ENCODE measurements at places on chromosomes 7 and 10. TPM values are rescaled to one million over a fixed set of nuclear protein-coding genes. Genes with fewer than 3 reads are reported as not detected.
A peak's percentile ranks its signal among the peaks of the same experiment; 100 is the strongest.

ZNF32 gene
- 45.1 TPM for total RNA-seq

DNA sequence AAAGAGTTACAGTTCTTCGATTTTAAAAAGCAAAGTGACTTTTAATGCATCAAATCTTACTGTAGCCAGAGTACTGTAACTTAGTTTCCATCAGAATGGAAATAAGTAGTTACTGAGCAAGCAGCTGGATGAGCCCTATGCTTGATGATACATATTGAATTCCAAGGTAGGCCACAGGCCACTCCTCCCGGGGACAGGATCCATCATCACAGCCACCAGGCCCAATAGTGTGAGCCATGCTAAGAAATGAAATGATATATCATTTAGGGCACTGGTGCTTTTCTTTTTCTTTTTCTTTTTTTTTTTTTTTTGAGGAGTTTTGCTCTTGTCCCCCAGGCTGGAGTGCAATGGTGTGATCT, 42.9 kb upstream of the TOMM7 start:
- no peak for DNase-seq

DNA sequence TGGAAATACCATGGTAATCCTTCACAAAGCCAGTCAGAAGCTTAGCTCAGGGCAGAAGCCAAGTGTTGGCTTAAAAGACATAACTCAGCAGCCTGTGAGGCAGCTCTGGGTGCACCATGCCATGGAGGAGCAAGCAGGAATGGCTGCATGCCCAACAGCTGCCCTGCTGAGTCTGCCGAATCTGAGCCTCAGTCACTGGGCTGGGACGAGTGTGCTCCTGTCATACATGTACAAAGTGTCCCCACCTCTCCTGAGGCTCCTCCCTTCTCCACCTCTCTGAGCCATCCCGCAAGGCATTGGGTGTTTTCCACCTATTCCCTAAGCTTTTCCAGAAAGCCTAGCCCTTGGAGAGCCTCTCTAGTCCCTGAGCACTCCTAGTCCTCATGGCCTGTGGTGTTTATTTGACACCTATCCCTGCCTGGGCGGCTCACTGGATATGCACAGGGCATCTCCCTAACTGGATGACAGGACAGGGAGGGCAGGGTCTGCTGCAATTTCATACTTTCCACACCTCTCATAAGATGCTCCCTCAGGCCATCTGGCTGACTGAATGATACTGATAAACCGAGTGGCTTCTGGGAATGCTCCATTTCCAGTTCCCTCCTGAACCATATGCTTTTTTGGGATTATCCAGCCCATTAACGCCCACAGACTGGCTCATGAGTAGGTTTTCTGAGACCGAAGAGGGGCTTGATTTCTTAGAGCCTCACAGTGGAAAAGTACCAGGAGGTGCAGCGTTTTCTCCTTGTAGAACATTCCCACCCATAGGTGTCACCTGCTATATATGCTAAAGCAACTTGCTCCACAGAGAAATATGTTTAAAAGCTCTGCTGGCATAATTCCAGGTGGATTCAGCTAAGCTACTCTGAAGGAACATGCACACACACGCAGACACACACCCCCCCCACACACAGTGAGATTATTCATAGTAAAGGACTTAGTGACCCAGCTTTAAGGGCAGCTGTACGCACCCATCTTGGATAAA, 199.3 kb downstream of the SNX10 start:
- DNase-seq = no peak

CFAP58 gene
- total RNA-seq = 3.5 TPM

NPVF gene
- not detected for total RNA-seq

DNA sequence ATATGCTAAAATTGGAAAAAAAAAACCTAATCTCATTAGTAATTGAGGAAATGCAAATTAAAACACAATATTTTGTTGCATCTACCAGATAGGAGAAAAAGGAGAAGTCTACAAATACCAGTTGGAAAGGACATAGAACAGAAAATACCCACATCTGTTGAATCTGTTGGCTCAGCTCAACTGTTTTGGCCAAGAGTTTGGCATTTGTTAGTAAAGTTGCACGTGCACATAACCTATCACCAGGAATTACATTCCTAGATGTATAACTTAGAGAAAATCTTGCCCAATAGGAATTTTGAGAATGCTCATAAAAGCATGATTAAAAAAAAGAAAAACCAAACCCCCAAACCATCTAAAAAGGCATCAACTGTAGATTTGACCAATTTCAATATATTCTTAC, 282.1 kb upstream of the BMPER start:
- DNase-seq = no peak

GRCh38 chr7:4244635-4245034, 437.5 kb upstream of the FOXK1 start:
- DNase-seq = no peak

ELOVL3 gene
- not detected for total RNA-seq

TMEM176A gene
- 18.5 TPM for total RNA-seq

DNA sequence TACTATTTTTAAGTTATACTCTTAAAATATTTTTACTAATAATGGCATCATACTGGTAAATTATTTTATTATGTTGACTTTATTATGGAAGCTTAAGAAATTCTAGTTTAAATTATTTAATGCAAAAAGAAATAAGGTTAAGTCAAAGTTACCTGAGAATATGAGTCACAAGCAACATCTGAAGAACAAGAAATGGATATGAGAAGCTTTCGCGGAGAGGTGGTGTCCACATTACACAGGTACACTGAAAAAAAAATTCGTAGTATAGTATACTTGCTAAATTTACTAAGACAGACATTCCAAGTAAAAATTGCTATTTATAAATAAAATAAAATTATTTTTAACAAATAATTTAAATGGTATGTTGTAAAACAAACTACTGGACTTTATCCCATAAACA, 143.8 kb downstream of the AVL9 start:
- no peak for DNase-seq

GRCh38 chr7:149815121-149815520, 23.1 kb upstream of the ZNF862 start:
- no peak for DNase-seq

DNA sequence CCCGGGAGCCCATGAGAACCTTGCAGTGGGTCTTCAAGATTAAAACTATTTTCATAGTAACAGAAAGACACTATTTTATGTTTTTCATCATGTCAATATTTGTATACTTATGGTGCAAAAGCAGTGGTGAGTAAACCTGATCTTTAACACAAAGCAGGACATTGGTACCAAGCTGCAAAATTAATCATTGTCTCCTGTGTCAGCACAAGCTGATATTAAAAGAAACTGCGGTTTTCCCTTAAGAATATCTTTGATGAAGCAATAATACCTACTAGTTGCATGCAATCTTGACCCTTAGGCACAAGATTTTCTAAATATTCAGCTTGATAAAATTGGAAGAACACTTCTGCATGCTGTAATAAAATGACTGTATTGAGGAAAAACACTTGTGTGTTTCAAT, 121.7 kb downstream of the MDFIC start:
- DNase-seq = no peak

CDH23 gene
- 4.5 TPM for total RNA-seq

DNA sequence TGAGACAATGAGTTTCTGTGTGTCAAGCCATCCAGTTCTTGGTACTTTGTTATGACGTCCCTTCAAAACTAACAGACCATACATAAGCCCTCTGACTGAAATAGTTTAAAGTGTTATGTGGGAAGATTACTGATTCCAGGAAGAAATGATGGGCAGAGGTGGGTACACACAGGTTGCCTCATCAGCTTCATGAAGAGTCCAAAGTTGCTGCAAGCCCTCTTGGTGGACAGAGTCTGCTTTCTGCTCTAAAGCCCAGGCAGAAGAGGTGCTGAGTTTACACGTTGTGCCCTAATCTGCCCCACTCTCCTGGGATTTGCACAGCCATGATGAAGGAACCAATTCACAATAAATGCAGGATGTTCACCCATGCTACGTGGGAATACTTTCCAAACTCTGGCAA, 187.4 kb downstream of the PARD3 start:
- no peak for DNase-seq

DNA sequence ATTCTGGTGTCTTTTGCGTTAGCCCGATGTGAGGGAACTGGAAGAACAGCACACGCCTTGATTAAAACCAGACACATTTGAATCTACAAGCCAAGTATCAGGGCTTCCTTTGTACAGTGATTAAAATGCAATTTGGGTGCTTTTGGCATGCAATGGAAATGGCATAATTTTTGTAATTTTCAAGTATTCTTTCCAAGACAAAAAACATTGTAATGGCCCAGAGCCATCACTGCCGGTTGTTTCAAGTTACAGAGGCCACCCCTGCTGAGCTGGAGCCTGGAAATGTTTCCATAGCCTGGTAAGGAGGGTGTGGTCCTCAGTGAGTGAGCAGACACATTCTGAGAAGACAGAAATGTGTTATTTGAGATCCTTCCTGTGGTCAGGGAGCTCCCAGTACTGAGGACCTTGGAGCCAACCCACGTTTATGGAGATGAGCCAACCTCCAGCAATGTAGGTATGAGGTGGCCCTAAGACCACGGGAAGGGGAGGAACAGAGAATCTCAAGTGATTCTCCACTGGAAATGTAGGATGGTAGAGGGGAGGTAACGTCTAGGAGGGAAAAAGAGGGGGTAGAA, 20.9 kb downstream of the TEX36 start:
- no peak for DNase-seq

KLLN gene
- total RNA-seq = 0.19 TPM

- DNase-seq = peak; percentile 80
These were observed 34.6 kb upstream of the TPST1 start for GRCh38 chr7:66170309-66171231.

DNA sequence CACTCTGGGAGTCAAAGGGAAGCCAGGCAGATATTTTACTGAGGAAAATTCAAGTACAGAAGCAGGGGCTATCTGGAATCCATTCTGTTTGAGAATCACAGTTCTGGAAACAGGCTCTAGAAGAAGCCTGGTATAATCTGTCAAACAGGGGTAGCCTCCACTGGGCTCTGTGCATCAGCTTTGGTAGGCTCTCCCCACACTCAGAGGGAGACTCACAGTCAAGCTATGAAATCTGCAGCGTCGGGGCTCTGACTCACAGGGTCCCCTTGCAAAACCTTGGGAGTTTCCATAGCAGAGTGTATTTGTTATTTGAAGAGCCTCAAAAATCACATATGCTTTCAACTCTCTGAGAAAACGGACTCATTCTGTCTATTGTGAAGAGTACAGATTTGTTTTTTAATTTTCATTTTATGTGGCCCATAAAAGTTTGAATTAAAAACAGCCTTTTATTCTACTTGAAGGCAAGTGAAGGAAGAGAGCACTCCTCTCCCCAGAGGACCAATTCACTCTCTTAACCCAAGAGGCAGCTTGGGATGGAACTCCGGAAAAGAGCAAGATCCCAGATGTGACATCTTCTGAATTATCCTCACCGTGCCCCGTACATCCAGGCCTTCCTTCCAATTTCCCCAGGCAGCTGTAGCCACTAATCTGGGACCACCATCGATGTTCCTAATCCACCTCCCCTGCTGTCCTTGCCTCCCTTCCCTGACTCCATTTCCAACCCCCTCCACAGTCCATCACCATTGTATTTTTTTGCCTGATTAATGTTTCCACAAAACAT, 590.9 kb upstream of the MGMT start:
- no peak for DNase-seq

All from left ventricle myocardium inferior (tissue), 1 donor.